ENCODE measurements at places on chromosomes 12 and 14.

DNA sequence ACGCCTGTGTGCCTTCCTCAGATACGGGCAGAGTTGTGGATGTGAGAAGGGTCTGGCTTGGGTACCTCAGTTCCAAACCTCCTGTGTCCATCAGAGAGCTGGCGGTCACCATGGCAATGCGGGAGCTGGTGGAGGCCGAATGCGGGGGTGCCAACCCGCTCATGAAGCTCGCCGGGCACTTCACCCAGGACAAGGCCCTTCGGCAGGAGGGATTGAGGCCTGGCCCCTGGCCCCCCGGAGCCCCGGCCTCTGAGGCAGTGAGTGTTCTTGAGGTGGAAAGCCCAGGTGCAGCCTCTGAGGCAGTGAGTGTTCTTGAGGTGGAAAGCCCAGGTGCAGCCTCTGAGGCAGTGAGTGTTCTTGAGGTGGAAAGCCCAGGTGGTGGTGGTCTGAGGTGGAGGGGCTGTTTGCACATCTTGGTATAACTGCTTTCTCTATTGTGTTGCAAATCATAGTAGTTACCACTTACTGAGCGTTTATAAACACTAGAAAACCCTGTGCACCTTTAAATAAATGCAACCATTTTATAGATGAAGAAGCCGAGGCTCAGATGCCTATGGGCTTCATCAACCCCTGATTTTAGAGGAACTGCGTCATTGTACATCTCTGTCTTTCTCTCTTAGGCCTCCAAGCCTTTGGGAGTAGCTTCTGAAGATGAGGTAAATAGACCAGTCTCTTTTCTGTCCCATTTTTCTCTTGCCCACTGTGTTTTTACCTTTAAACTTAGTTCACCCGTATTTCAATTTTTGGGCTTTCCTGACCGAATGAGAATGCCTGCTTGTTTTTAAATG lies 976 bp downstream of the PEX5 start:
- DNase-seq: no peak

- no peak for DNase-seq
Observed at GRCh38 chr14:88234442-88234841, 88.6 kb downstream of the KCNK10 start.

DNA sequence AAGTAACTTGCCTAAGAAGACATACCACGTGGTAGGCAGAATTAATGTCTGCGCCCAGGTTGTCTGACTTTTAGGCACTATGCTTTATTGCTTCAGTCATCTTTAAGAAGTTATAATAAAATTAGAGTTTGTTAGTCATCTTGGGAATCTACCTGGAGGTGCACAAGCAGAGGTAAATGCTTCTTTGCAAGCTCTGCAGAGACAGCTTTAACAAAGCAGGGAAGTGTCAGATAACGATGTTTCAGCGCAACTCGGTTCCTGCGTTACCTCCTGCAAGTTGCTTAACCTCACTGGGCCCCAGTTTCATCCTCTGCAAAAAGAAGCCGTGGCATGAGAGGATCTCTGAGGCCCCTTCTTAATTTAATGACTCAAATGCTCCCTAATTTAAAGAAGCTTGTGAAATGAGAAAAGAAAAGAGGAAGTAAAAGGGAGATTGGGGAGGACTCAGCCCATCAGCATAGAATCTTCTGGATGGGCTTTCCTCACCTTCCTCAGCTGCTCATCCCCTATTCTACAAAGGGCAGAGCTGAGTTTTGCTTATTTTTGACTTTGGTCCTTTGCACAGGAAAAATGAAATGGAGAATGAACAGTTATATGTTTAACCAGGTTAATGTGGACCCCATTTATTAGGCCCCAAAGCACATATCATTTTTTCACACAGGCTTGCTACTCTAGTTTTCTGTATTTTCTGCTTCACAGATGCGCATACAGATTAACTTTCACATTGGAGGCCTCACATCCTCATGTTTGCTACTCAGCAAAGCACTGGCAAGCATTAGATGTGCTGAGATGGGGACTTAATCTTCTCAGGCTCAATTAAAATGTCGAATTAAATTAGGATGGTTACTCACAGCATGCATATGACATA lies 5.1 kb downstream of the ARHGDIB start:
- DNase-seq: no peak

- DNase-seq: no peak
Observed at GRCh38 chr14:59986556-59987059, 66.7 kb downstream of the LRRC9 start.

Measured in NCI-H1436 treated with DMSO at 0.1 percent for 48 hours (cell line).